ENCODE measurements at places on chromosomes 12 and 14. TPM values are rescaled to one million over a fixed set of nuclear protein-coding genes. Genes with fewer than 3 reads are reported as not detected.

DNA sequence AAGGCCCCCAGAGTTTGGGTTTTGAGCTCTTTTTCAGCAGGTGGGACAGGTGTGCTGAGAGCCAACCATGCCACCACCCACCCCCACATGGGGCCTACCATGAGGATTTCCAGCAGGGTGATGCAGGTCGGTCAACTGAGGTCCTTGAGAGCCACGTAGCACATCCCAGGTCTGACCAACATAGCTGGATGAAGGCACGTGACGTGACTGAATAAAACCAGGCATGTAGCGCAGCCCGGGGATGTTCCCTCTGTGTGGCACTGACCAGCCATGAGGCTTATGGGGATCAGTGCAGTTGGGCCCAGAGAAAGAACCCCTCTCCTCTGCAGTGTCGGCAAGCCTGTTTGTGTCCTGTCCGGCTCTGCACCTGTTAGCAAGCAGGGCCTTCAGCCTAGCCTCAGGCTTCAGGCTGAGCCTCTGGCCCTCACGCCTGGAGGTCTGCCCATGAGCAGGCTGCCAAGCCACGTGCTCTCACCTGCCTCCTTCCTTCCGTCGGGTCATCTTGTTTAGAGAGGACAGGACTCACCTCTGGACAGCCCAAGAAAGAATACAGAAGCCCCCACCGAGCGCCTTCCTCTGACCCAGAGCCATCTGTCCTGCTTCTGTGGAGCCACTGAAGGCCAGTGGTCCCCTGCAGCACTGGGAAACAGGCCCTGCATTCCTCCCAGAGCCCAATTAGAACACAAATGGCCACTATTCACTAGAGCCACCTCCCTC, 38.5 kb downstream of the TSPAN11 start:
- no peak for DNase-seq

DNA sequence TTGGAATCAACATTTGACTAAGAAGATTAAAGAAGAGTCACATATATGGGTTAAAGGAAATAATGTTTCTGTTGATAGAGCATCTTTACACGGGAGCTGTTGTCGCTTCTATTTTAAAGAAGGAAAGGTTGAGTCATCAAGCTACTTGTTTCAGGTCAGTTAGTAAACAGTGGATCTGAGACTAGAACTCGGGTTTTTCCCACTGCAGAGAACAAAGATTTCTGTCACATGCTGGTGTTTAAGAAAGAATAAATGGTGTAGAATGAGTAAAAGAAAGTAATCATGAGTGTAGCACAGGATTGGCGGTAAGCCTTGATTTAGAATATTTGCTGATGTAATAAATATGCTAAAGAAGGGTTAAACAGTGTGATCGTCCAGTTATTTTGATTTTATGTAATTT, 455.5 kb downstream of the AEBP2 start:
- no peak for DNase-seq

DNA sequence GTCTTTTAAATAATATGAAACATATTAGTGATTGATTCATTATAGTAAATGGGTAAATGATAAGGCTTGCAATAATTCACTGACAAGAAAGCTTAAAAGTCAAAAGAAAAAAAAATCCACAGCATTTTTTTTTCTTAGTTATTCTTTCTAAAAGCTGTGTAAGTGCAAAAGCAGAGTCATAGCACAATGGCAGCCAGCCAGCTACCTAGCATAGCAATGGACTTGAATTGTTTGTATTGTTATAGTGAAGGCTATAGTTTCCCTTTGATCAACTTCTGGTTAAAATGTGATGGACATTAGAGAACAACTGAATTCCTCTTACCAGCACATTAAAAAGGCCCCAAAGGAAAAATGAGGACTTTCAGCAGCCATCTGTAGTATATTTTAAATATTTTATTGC, 232.1 kb downstream of the NAV3 start:
- no peak for DNase-seq

DNA sequence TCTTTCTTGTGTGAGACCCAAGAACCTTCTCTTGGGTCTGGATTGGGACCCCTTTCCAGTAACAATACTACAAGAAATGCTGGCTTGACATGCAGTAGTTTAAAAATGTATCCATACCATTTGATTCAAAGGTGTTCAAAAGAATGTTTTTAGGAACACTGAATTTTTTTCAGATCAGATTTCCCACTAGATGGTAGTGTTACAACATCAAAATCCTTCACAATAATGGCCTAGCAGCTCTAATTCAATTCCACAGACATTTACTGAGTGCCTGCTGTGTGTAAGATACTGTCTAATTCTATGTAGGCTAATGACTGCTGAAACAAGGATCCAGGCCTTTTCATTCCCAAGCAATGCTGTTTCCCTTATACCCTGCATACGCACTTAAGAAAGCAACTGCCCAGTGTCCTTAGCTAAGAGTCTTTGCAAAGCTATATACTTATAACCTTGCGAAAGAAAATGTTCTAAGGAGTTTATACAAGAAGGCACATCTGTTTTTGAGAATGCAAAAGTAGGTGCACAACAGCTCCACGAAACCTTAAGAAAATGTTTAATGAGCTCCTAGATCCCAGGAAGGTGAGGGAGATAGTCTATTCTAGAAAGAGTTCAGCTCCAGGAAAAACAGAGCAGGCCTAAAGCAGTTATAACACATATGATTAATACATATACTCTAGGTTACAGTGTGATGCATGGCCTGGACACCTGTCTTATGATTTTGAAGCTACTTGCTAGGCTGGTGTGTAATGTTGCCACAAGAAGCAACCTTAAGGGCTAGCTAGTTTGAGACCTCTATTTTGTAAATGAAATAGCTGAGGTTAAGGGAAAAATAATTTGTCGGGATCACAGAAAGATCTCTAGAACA, 50.9 kb upstream of the PKP2 start:
- no peak for DNase-seq

Gene FKBP3
- 42.7 TPM for total RNA-seq

DNA sequence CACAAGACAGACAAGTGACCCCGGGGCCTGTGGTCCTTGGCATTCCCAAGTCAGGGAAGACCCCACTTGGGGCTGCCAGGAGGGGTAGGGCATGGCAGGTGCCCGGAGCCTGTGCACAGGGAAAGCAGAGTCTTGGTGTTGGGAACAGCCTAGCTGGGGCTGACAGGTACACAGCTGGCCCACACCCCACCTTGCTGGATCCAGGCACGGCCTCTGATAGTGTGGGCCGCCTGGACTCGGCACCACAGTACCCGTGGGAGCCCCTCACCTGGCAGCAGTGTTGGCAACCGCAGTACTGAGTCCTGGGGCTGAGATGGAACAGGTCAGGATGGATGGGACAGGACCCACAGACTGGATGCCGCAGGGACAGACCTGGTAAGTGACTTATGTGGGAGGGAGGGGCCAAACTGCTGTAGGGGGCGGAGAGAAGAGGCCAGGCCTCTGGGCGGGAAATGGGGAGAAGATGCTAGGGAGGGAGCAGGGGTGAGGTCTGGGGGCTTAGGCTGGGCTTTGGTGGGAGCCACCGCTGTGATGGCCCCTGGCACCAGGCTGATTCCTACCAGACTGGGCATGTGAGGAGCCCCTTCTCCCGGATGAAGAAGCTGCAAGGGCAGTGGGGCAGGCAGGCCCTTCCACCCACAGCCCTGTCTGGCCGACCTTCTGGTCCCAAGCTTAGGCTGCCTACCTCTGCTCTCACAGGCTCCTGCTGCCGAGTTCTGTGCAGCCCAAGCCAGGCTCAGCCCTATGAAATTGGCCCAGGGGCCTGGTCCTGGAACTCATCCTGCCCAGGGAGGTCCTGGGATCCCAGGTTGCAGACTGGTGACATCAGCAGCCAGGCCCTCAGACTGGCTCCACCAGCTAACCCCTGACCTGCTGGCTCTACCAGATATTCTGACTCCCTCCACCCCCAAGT, at the start of gene TGM1:
Gene TGM1, minus strand, starts transcription at position 357 of the 913 bp plus-strand sequence. CDS start 825 bp downstream, outside the sequence.
- DNase-seq, result no peak
